Stimulated activated CD8-positive, alpha-beta memory T cell treated with anti-CD3 and anti-CD28 coated beads, Interleukin-2, amount 100 ng/mL, for 1 hour (primary cell): ENCODE measurements at places on chromosomes 16 and 17.
A peak's percentile ranks its signal among the peaks of the same experiment; 100 is the strongest.

- no peak for DNase-seq
Observed at GRCh38 chr16:5315914-5316313, 218.3 kb upstream of the EEF2KMT start.

GRCh38 chr17:16129441-16130205 is 85.7 kb downstream of the NCOR1 start:
- DNase-seq: no peak

DNA sequence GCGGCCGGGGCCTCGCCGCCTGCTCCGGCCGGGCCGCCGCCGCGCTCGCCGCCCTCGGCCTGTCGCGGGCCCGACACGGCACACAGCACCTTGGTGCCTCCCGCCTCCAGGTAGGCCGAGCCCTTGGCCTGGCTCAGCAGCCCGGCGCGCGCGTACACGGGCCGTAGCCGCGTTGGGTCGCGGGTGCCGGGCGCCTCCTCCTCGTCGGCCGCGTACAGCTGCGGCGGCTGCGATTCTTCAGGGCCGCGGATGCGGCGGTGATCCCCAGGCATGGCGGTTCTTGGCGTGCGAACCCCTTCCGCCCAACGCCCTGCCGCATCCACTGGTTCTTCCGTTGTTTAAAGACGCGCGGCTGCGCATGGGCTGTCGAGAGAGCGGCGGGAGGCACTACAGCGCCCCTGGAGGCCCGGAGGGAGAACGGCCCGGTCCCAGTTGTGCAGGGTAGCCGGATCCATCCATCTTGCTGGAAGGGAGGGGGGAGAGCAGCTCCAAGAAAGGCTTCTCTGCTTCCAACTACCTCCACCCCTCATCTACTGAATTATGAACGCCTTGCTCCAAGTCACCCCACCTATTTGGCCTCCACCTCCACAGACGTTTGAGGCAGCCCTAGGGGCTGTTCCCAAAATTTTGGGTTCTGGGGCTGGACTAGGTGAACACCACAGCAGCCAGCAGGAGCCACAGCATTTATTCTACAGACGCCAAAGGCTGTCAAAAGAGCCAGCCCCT is at the start of gene EXOSC6:
TSS of gene EXOSC6 (minus strand) at position 312 of the 726 bp plus-strand sequence. CDS start at position 272, 40 bp downstream.
- DNase-seq: peak; percentile 85

GRCh38 chr17:330993-331701 is 21.5 kb downstream of the RPH3AL start:
- no peak for DNase-seq

DNA sequence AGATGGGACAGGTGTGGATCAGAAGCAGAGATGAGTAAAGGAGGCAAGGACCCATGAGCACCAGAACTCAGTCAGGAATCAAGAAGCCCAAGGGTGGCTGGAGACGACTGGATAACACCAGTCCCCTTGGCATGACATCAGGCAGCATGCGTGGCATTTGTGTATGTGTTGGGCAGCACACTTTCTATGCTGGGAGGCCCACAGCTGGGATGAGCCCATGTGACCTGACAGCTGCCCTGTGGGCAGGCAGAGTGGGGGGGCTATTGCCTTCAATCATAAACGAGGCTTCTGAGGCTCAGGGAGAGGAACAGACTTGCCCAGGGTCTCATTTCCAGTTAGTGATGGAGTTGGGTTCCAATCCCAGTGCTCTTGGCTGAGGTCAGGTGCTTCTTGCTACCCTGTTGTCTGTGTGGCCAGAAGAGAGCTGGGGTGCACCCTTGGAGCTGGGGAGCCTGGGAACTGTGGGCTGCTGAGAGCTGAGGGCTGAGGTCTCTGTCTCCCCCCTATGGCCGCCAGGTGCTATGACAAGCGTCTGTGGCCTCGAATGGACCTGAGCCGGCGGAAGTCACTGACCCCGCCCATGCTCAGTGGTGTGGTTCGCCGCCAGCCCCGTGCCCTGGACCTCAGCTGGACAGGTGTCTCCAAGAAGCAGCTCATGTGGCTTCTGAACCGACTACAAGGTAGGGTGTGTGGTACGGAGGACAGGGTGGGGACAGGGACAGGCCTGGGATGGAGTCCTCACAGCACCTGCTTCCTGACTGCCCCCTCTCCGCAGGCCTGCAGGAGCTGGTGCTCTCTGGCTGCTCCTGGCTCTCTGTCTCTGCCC is 7.1 kb upstream of the ORAI3 start:
- DNase-seq: no peak

DNA sequence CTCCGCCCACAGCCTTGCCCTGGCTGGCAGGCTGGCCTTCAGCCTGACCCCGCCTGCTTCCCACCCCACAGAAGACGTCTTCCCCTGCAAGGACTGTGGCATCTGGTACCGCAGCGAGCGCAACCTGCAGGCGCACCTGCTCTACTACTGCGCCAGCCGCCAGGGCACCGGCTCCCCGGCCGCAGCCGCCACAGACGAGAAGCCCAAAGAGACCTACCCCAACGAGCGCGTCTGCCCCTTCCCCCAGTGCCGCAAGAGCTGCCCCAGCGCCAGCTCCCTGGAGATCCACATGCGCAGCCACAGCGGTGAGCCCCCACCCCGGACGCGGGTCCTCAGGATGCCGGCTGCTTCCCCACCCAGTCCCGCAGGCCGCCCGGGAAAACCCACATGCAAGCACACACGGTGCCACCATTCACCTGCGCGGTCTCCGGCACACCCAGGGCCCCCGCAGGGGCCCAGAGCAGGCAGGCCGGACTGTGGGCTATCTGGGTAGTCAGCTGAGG is 38.2 kb upstream of the ZC3H18 start:
- no peak for DNase-seq

DNA sequence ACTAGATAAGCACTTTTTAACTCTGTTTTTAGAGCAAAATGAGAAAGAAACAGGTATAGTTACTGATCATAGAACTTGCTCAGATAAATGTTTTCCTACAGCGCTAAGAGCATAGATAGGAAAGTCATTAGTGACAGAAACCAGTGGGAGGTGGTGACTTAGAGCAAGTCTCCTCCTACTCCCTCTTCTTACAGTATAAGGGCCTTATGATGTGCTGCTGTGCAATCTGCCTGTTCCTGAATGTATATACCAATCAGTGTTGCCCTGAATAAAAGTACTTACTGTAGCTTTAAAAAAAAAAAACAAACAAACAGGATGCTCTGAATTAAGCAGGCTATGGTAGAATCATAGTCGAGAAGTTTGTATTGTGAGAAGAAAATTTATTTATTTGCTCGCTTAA is 23.3 kb upstream of the RASL10B start:
- no peak for DNase-seq

DNA sequence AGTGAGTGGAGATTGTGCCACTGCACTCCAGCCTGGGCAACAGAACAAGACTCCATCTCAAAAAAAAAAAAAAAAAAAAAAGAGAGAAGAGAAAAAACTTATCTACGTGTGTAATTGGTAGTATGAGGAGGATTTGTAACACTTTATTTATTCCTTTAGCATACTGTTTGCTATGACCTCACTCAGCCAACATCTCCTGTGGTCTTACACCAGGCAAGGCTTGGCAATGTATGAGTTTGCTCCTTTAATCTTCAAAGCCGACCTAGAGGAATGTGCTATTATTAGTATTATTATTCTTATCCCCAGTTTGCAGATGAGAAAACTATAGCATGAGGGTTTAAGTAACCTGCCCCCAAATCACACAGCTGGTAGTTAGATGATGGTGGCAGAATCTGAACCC is 35.8 kb upstream of the HAPSTR1 start:
- no peak for DNase-seq

DNA sequence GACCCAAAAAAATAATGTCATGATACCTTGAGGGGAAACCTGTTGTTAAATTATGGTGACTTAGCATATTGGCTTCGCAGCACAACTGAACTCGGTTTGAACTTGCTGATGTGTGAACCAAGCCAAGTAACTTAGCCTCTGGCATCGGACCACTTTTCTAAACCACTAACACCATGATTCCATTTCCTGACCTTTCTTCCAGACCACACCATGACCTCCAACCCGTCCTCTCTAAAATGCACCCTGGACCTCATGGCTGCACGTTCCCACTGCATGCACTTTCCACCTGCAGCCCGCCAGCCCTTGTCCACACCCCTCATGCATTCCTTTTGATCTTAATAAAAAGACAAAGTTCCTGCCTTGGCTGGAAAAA is 29.3 kb downstream of the DYNLRB2 start:
- DNase-seq: no peak
